Activated naive CD4-positive, alpha-beta T cell treated with anti-CD3 and anti-CD28 coated beads, Interleukin-2, amount 50 U/mL, for 72 hours (primary cell): ENCODE measurements at places on chromosomes 2 and 18. TPM values are rescaled to one million over a fixed set of nuclear protein-coding genes. Genes with fewer than 3 reads are reported as not detected.

The TFCP2L1 gene
- total RNA-seq, result not detected

The SLC25A12 gene
- 33.3 TPM for total RNA-seq

The AQP12B gene
- total RNA-seq, result not detected

The KCNG3 gene
- 0.60 TPM for total RNA-seq

The FHOD3 gene
- total RNA-seq, result not detected

The CCL20 gene
- total RNA-seq, result 3.4 TPM
